Stimulated activated CD8-positive, alpha-beta memory T cell treated with anti-CD3 and anti-CD28 coated beads, Interleukin-7, amount 100 ng/mL, for 1 hour (primary cell): ENCODE measurements at places on chromosomes 16 and 17.

GRCh38 chr16:70744366-70744765 lies 56.6 kb downstream of the VAC14 start:
- DNase-seq, result no peak

- DNase-seq, result no peak
Measured at GRCh38 chr16:57621521-57622271, 6.7 kb upstream of the ADGRG1 start.

DNA sequence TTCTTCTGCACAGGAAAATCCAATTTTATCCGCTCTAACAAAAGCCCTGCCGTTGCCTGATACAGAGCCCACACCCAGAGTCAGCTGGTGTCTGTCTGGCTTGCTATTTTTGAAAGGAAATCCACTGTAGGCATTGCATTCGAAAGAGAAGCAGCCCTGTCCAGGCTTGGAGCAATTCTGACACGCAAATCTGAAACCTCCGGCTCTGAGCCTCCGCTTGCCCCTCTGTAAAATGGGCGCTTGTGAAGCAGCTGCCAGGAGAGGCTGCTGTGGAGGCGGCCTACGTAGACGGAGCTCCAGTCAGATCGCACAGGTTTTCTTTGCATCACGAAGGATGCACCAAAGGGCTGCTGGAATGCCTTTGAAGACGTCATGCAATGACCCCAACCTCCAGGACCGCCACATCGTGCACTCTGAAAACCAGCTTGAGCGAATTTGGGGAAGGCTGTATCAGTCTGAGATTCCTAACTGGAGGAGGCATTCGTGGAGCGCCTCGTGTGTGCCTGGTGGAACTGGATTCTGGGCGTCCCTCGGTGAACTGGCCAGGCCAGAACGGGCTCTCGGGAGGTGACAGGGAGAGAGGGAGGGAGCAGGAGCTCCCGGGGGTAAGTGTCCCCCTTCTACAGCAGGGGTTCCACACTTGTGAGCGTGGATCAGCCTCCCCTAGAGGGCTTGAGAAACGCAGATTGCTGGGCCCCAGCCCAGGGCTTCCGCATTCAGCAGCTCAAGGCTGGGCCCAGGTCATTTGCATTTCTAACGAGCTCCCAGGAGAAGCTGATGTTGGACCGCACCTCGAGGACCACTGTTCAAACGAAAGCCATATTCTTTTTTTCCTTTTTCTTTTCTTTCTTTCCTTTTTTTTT lies 215.5 kb downstream of the MRTFB start:
- no peak for DNase-seq

- no peak for DNase-seq
Measured at GRCh38 chr16:20904507-20905081, 4.0 kb downstream of the LYRM1 start.

DNA sequence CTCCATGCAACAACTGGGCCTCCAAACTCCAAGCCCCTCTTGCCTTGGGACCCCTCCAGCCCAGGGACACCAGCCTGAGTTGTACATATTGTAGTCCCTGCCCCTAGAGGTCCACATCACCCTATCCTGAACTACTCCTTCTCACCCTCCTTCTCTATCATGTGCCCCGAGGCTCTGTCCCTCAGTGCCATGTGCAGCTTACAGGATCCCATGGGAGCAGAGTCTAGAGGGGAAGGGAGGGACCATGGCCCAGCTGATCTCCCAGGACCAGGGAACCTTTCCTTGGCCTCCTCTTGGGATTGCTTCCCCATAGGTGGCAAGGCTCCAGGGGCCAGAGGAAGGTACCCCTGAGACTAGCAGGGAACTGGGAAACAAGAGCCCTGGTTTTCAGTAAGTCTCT lies 35.3 kb downstream of the TMEM132E start:
- DNase-seq, result no peak

DNA sequence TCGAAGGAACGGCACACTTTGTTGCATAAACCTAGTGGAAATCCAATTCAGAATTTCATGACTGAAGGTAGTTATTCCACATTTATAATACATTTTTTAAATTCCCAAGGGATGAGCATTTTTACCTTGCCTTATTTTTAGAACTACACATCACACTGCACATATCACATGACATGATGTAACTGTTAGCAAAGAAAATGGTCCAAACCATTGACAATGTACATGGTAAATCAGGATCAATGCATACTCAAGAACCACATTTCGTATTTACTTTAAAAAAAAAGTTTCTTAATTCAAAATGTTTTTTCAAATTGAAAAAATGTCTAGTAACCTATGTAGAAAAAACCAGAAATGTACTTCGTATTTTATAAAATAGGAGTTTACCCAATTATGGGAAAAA lies 2.5 kb downstream of the KANSL1 start:
- no peak for DNase-seq

DNA sequence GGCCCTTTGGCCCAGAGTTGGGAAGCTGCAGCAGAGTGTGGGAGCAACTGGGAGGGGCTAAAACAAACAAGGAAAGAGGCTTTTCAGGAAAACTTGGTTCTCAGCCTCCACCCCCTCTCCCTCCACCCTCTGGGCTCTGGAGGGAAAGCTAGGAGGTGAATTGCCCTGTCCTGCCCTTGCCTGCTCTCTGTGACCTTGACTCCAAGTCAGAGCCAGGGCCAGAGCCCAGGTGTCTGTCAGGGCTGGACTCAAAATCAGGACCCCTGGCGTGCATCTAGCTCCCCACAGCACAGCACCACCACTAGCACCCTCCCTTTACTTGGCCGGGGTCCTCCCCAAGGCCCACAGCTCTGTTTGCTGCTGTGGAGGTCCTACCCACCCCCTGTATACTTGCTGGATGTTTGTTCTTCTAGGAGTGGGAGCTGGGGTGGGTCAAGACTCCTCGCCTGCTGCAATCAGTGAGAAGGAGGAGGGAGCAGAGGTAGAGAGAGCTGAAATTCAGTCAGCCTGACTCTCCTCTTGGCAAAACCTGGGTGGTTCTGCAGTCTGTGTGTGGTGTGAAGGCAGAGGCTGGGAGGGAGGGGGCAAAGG lies 2.8 kb upstream of the NR1D1 start:
- no peak for DNase-seq

GRCh38 chr17:54882950-54883349 lies 17.7 kb upstream of the TOM1L1 start:
- DNase-seq, result no peak

GRCh38 chr16:26344240-26344776 lies 652.5 kb downstream of the HS3ST4 start:
- DNase-seq, result no peak

DNA sequence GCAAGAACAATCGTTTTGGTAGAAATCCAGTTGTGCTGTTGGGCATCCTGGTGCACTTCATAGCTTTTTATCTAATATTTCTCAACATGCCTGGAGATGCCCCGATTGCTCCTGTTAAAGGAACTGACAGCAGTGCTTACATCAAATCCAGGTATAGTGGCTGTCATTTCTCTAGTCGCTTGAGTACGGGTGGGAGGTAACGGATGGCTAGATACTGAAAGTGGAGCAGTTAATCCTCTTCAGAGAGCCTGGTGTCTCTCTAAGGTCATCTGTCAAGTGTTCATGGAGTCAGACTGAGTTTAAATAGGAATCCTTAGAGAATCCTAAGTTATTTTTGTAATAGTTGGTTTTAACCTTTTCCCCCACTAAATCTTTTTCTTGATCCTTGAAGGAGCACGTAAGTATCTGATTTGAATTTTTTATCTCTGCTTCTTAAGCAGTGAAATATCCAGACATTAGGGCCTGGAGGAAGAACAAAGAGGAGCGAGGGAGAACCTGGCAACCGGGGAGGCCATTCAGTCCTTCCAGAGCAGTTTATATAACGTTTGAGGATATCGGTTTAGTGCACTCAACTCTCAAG lies 37.2 kb downstream of the MFSD11 start:
- no peak for DNase-seq

- DNase-seq, result no peak
Measured at GRCh38 chr16:48421741-48422140, 36.5 kb upstream of the SIAH1 start.
